ENCODE measurements at places on chromosomes 4 and X.

DNA sequence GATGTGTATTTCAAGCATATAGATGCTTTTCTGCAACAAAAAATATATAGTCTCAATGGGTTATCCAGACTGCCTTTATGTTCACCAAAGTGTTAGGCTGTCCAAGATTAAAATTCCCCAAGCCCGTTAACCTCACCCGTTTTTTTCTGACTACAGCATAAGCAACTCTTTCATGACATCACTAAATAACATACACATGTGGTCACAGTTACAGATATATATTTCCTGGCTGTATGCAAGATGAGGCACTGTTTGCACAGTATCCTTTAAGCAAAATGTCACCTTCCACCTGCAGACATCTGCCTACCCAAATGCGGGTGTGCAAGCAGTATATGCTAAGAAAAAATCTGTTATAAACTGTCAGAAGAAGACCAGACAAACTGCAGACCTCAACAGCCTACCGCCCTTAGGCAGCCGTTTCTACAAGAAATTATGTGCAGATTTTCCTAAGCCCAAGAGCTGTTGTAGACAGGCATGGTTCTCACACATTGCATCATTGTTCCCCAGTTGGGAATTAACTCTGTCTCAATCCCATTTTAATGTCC is 183.1 kb upstream of the MXRA5 start:
- no peak for DNase-seq

GRCh38 chr4:165838575-165838974 is 34.5 kb upstream of the TLL1 start:
- DNase-seq, result no peak

GRCh38 chr4:66852843-66853242 is 692.5 kb downstream of the CENPC start:
- DNase-seq, result no peak

- DNase-seq, result no peak
These were observed 32.9 kb downstream of the USP9X start for GRCh38 chrX:41118156-41118555.

DNA sequence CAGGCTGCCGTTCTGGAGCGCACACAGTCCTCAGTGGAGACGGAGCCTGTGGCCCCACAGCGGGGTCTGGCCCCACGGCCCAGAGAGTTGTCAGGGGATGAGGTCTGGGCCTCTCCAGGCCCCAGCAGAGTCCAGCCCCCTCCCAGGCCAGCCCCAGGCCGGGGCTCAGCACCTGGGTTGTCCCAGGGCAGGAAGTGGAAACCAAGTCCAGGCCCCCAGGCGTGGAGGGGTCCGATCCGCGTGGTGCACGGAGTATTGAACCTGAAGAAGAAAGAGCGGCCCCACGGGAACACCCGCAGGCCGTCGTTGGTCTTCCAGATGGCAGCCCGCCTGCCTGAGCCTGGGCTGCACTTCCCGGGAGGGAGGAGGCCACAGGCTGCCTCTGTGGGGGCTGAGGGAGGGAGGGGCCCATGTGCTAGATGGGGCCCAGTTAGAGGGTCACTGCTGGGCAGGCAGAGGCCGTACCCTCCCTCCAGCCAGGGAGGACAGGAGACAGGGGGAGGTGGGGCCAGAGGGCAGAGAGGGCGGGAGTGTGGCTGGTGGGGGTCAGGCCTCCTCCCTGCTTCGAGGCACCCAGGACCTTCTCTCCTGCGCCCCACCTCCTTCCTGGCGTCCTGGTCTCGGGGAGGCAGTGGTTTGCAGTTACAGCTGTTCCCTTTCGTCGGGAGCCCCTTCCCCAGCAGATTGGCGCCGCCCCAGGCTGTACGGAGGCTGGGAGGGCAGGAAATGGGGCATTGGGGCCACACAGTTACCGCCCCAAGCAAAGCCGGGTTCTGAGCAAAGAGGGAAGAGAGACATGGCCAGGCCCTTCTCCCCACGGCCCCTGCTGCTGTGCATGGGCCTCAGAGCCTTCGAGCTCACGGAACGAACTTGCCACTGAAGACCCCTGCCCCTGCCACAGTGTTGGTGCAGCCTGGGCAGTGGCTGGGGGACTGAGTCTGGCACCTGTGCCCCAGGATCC is 8.1 kb downstream of the HGFAC start:
- no peak for DNase-seq

All from activated CD8-positive, alpha-beta memory T cell treated with anti-CD3 and anti-CD28 coated beads for 1 hour (primary cell).